ENCODE measurements at places on chromosomes 2 and 18.

DNA sequence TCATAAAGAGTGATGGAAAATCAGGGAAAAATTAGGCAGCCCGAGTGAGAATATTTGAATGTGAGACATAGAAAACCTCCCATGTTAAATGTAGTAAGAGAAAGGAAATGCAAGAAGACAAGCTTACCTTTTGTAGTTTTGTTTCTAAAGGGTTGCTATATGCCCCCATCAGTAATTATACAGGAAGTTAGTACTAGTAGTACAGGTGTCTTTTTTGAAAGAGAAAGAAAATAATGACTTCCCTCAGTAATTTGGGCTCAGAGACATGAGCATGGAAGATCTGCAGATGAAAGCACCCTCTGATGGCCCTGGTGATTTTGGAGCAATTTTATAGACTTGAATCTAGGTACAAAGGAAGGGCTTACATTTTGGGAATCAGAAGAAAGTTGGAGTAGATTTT, 80.8 kb downstream of the RHBDD1 start:
- no peak for DNase-seq
- H3K4me3 ChIP-seq: no peak overlapping the region
- H3K36me3 ChIP-seq: peaks cover 4% of the 10 kb centered on the region

- H3K27ac ChIP-seq: no peak overlapping the region
- peaks cover 2% of the 10 kb centered on the region for H3K4me1 ChIP-seq
- H3K36me3 ChIP-seq: no peaks in the 10 kb centered on the region
- no peak overlapping the region for H3K4me3 ChIP-seq
- no peak for DNase-seq
Measured at GRCh38 chr2:45030553-45030952, 21.3 kb upstream of the SIX2 start.

GRCh38 chr2:172768401-172768800, 32.8 kb downstream of the RAPGEF4 start:
- DNase-seq: no peak
- no peaks in the 10 kb centered on the region for H3K4me1 ChIP-seq
- no peak overlapping the region for H3K4me3 ChIP-seq
- peaks cover 12% of the 10 kb centered on the region for H3K27me3 ChIP-seq
- no peaks in the 10 kb centered on the region for H3K36me3 ChIP-seq
- no peak overlapping the region for H3K27ac ChIP-seq

DNA sequence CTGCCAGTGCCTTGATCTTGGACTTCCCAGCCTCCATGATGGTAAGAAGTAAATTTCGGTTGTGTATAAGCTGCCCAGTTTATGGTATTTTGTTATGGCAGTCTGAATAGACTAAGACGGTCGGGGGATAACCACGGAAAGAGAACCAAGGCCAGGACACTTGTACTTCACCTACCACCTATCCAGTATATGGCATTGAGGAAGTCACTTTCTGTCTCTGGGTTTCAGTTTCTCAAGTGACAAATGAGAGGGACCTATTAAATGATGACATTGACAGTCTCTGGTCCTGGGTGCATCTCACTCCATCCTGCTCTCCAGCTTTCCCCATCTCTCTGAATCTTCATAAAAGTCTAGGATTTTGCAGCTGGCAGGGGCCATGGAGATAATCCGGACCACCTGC, 183.8 kb upstream of the MSH6 start:
- H3K4me3 ChIP-seq: no peak overlapping the region
- DNase-seq: no peak
- peaks cover 4% of the 10 kb centered on the region for H3K27me3 ChIP-seq
- H3K4me1 ChIP-seq: no peaks in the 10 kb centered on the region
- H3K27ac ChIP-seq: no peak overlapping the region

GRCh38 chr2:162938387-162938786, 99.8 kb upstream of the KCNH7 start:
- H3K4me3 ChIP-seq: no peak overlapping the region
- no peak overlapping the region for H3K27ac ChIP-seq

DNA sequence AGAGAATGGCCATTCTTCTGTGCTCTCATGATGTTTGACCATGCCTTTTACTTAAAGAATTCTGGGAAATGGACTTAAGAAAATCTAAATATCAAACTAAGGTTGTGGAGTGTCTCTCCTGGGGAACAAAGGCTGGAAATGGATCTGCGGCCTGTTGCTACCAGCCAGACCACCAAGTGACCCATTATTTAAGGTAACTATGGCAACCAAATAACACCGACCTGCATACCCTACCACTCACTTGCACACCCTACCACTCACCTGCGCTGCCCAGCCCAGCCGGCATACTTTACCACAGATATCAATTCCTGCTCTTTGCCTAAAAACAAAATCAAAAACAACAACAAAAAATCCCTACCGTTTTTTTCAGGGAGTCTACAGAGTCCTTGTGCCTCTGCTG, 203.2 kb downstream of the NBAS start:
- peaks cover 14% of the 10 kb centered on the region for H3K4me1 ChIP-seq
- H3K36me3 ChIP-seq: peaks cover 8% of the 10 kb centered on the region
- no peak for DNase-seq
- H3K27me3 ChIP-seq: no peaks in the 10 kb centered on the region
- no peak overlapping the region for H3K27ac ChIP-seq

DNA sequence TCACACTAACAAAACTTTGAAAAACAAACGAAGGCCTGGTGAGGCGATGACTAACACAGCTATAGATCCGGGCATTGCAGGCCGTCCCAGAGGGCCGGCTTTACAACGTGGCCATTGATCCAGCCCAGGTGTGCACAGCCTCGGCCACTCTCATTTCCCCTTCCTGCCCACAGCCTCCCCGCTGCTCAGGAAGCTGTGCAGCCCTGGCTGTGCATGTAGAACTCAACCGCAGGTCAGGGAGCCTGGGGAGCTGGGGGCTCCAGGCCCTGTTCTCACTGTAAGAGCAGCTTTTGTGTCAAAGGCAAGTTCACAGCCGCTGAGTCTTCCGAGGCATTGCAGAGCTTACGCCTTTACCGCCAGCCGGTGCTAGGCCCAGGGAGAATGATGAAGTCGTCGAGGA, 87.2 kb downstream of the LONRF2 start:
- H3K36me3 ChIP-seq: no peaks in the 10 kb centered on the region
- H3K4me1 ChIP-seq: peaks cover 6% of the 10 kb centered on the region
- no peak for DNase-seq

DNA sequence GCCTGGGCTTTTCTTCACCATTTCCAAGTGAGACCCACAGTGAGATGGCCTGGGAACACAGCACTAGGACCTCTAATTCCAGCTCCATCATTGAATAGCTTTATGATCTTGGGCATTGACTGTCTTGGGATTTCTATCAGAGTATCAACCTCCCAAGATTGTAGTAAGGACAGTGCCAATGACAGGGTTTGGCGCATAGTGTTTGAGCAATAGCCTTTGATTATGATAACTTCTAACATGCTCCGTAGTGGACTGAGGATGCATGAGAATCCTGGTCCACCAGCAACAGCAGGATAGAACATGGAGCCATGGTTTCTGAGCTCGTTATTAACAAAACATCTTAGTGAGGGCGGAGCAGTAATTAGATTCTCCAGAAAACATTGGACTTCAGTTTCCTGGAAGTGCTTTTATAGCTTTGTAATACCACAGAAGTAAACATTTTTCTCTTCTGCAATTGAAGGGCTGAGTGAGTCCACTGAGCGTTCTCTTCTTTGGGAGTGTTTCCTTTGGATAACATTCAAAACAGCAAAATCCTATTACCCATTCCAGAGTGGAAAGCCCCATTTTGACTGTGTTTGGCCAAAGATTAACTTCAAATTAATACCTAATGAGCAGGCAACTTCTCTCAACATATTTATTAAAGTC, 63.7 kb downstream of the IL1R2 start:
- H3K4me1 ChIP-seq: peaks cover 30% of the 10 kb centered on the region
- no peak overlapping the region for H3K4me3 ChIP-seq
- H3K27me3 ChIP-seq: no peaks in the 10 kb centered on the region
- H3K27ac ChIP-seq: peak overlapping the region; percentile 29
- H3K36me3 ChIP-seq: no peaks in the 10 kb centered on the region

DNA sequence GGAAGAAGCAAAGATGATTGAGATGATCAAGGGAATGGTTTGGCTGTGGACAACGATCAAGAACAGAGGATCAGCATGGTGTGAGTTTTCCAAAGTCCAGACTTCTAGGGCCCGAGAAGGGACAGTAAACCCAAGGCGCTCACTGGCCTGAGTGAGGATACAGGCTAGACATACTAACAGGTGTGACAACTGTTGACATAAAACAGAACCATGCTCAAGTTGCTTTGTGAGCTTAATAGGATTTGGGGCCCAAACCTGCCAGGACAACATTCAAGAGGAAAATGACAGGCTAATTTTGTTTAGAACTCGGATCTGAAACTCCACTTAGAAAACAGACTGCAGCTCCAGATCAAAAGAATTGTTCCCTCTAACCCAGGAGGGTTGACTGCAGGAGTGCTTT, 68.1 kb upstream of the ACKR3 start:
- no peak for DNase-seq
- H3K4me3 ChIP-seq: no peak overlapping the region
- H3K27me3 ChIP-seq: peaks cover 11% of the 10 kb centered on the region
- no peaks in the 10 kb centered on the region for H3K4me1 ChIP-seq

GRCh38 chr2:72291059-72291458, 143.4 kb upstream of the CYP26B1 start:
- no peak overlapping the region for H3K27ac ChIP-seq
- no peak for DNase-seq
- H3K36me3 ChIP-seq: no peaks in the 10 kb centered on the region
- H3K27me3 ChIP-seq: no peaks in the 10 kb centered on the region

- no peak overlapping the region for H3K4me3 ChIP-seq
- H3K4me1 ChIP-seq: no peaks in the 10 kb centered on the region
- H3K27me3 ChIP-seq: no peaks in the 10 kb centered on the region
- no peak for DNase-seq
- H3K27ac ChIP-seq: no peak overlapping the region
- H3K36me3 ChIP-seq: no peaks in the 10 kb centered on the region
Measured at GRCh38 chr2:4354678-4355077, 651.3 kb downstream of the DCDC2C start.

All from osteoblast (primary cell).